ENCODE measurements at places on chromosomes 3 and 15.

GRCh38 chr15:40069178-40070165 lies 30.5 kb upstream of the SRP14 start:
- DNase-seq: no peak

DNA sequence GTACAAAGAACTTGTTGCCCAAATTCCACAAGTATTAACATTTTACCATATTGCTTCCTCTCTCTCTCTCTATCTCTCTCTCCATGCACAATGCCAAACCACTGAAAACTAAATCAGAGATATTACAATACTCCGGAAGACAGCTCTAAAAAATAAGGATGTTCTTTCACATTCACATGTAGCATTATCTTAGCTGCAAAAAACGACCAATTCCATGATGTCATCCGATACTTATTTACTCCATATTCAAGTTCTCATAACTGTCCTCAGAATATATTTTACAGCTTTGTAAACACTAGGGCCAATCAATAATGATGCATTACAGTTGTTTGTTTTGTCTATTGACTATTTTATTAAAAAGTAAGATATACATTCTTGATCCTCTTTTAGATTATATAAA lies 7.7 kb upstream of the PRR23E start:
- no peak for DNase-seq

DNA sequence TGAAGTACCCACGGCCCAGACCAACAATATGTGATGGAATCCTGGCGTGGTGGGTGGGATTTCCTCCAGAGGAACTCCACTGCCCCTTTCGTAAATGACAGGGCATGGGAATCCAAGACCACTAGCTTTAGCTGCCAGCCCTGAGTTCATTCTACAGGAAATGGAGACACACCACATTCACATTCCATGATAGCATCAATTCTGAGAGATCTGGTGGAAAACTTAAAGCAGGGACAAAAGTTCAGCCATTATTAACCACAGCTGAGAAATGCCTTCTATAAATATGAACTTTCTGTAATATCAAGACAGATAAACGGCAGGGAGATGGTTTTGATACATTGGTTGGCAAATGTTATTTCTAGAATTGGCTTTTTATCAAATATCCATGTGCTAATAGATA lies 98.2 kb downstream of the FBN1 start:
- no peak for DNase-seq

DNA sequence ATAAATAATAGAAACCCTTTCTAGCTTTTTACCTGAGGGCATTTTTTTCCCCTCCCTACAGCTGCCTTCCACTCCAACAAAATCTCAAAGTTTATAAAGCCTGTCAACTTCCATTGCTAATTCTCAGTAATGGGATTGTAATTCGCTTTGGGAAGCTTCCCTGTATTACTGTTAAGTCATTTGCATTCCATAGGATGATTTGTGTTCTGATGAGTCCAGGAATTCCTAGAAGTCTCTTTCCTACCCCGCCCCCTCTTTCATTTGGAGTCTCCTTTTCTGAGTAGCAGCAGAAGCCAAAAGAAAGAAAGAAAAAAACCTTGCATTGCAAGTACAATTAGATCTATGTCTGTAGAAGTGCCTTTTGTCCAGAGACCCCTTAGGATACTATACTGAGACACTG lies 1033.3 kb downstream of the IGSF11 start:
- DNase-seq: no peak

GRCh38 chr3:27960133-27960532 lies 238.0 kb upstream of the EOMES start:
- DNase-seq: no peak

DNA sequence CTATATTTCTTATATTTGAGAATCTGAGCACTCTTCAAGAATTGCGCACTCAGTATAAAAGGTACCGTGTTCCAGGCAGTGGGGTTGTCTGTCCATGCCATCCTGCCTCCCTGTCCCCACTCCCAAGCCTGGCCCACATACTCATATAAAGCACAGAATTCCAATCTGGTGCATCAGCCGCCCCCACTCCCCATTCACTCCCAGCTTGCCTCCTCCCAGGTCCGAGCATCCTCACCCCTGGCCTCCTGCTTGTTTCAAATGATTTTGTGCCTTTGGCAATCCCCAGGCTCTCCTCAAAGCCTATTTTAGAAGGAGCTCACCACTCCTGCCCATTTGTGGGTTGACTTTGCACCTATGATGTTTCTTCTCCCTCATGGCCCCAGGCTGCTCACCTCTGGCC lies 22.2 kb upstream of the IGF1R start:
- no peak for DNase-seq

- no peak for DNase-seq
Observed at GRCh38 chr3:133293397-133294110, 106.3 kb upstream of the BFSP2 start.

DNA sequence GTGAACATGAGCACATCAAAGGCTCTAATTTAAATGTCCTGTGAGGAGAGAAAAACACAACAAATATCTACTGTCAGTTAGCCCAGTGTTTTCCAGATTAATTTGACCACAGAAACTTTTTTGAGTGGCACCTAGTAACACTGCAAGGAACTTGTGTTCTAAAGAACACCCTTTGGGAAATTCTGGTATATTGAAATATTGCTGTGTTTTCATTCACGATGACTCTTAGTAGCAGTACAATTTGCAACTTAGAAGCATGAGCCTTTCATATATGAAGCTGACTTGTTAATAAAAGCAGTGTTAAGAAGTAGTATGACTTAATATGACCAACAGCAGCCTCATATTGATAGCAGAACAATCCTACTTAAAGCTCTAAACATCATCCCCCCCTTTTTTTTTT lies 32.0 kb downstream of the B3GALNT1 start:
- no peak for DNase-seq

GRCh38 chr3:170711786-170712185 lies 125.9 kb upstream of the SLC7A14 start:
- DNase-seq: no peak

DNA sequence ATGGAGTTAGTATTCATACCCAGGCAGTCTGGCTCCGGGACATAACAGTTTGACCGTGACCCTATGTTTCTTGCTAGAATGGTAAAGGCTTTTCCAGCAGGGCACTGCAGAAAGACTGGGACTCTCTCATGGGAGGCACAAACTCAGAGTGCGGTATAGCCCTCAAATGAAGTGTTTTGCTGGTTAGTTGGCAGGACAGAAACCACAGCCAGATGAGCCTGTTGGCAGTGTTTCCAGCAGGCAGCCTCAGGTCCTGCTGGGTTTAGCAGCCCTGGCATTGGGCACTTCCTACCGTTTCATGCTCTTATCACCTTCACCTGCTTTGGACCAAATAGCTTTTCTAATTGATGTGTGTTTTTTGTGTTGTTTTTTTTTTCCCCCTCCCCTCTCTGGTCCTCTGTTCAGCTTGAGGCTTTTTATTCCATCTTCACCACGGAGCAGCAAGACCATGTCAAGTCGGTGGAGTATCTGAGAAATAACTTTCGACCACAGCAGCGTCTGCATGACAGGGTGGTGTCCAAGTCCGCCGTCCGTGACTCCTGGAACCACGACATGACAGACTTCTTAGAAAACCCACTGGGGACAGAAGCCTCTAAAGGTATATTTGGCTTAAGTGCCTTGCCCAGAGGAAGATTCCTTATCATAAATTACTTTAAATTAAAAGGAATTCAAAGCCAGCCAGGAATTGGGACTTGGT lies 205.6 kb downstream of the FEZF2 start:
- DNase-seq: no peak

- peak; percentile 87 for DNase-seq
Observed at GRCh38 chr3:185733980-185734724, 90.7 kb downstream of the IGF2BP2 start.

- no peak for DNase-seq
Observed at GRCh38 chr15:55094136-55094535, 102.6 kb downstream of the RSL24D1 start.

GRCh38 chr15:100170291-100171210 lies 171.2 kb downstream of the ADAMTS17 start:
- DNase-seq: no peak

- no peak for DNase-seq
Observed at GRCh38 chr3:79729096-79729495, 38.7 kb downstream of the ROBO1 start.

- DNase-seq: no peak
Observed at GRCh38 chr3:171783626-171784025, 26.7 kb downstream of the PLD1 start.

DNA sequence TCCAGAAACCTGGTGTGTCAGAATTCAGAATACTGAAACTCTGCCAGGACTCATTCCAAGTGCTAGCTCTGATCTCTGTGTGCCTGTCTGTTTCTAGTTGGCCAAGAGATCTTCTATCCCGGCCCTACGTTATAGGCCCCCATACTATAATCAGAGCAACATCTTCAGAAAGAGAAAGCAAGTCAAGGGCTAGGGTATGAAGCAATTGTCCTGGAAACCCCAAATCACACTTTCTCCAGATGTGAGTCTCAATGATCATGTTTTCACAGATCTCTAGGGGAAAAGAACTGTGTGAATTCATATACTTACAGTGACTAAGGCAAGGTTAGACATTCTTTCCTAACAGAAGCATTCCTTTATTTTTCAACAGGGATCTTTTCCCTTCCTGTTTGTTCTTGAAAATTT lies 309.7 kb downstream of the SLC9A9 start:
- DNase-seq: no peak

Data from K562 (cell line).